Osteocyte (in vitro differentiated cells): ENCODE measurements at places on chromosomes 16 and 17. TPM values are rescaled to one million over a fixed set of nuclear protein-coding genes. Genes with fewer than 3 reads are reported as not detected.

DNA sequence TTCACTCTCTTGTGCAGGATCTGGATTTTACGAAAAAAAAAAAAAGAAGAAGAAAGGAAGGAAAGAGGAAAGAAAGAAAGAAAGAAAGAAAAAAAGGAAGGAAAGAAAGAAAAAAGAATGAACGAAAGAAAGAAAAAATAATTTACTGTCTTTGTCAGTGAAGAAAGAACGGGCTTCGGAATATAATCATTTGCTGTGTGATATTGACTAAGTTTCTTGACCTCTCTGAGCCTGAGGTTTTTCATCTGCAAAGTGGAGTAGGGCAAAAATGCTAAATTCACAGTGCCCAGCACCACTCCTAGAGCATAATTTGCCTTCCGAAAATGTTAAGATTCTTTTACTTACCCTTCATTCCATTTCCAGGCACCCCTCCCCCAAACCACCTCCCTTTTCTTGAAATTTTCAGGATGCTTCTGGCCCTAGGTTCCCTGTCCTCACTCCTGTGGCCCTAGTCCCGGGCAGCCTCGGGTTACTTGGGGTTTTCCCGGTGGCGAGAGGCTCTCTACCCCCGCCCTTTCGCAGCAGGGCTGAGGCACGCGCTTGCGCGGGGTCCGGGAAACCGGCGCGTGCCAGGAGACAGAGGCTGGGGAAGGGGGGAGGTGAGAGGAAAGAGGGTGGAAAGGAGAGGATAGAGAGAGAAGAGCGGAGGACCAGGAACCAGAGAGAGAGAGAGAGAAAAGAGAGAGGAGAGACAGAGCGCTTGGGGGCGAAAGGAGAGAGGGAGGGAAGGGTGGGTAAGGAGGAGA, at the start of gene CNTNAP1:
Gene CNTNAP1, plus strand, starts transcription at position 556 of the 746 bp plus-strand sequence. CDS start 299 bp downstream, outside the sequence.
- H3K4me3 ChIP-seq, result peak within 1 kb of the TSS; percentile 86
- H3K4me1 ChIP-seq, result peaks cover 46% of the 10 kb centered on the region
- peak within 1 kb of the TSS; percentile 95 for H3K27ac ChIP-seq
- H3K36me3 ChIP-seq, result peaks cover 16% of the 10 kb centered on the region
- DNase-seq, result peak; percentile 90

DNA sequence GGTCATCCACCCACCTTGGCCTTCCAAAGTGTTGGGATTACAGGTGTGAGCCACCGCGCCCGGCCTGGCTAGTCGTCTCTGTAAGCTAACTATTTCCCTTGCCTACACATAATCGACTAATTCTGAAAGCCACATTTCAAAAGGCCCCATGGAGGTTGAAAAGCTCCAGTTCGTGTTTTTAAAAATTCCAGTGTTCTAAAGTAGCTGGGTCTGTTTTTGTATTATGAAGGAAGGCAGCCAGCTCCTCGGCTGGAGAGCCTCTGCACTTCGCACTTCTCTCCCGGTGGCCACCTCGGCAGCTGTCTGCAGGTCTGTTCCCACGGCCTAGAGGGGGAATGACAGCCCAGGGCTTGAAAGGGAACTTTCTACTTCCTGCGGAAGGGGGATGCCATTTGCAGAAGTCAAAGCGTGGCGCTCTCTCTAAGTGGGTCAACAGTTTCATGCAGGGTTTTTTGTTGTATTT, 16.9 kb downstream of the HASPIN start:
- no peak overlapping the region for H3K4me3 ChIP-seq
- no peak overlapping the region for H3K27ac ChIP-seq
- H3K27me3 ChIP-seq, result peaks cover 4% of the 10 kb centered on the region

DNA sequence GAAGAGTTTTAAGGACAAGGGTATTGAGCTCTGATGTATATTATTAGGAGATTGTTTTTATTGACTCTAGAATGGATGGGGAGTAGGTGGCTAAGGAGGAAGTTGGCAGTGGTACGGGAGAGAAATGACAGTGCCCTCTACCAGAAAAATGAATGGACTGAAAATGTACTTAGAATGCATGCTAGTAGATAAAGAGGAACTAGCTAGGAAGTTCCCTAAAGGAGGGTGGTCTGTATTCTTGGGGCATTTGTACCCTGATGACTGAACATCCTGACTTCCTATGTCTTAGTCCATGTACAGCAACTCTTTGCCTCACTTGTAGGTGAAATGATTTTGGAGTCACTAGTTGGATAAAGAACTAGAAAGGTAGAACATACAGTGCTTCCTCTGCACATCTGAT, 581.5 kb upstream of the RBFOX1 start:
- H3K4me1 ChIP-seq, result no peaks in the 10 kb centered on the region
- no peak overlapping the region for H3K4me3 ChIP-seq
- no peaks in the 10 kb centered on the region for H3K27me3 ChIP-seq
- no peak for DNase-seq
- H3K36me3 ChIP-seq, result no peaks in the 10 kb centered on the region

DNA sequence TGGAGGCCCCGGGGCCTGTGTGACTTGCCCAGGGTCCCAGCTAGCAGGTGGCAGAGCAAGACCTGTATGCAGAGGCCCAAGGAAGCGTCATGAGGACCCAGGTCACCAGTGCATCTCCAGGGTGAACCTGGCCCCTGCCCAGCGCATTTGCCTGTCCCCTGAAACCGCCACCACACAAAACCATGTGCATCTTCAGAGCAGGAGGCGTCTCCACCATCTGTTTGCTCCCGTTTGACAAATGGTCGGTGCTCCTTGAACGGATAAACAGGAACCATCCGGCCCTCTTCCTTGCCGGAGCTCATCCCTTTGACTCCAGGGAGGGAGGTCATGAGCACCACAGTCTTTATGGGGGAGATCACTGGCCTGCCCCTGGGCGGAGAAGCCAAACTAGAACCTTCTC, 62.5 kb downstream of the JPH3 start:
- no peak overlapping the region for H3K27ac ChIP-seq
- H3K36me3 ChIP-seq, result no peaks in the 10 kb centered on the region
- no peak overlapping the region for H3K4me3 ChIP-seq
- H3K27me3 ChIP-seq, result peaks cover 24% of the 10 kb centered on the region
- DNase-seq, result no peak

GRCh38 chr17:82301916-82302567, 15.4 kb downstream of the CD7 start:
- H3K27ac ChIP-seq, result no peak overlapping the region
- H3K27me3 ChIP-seq, result peaks cover 4% of the 10 kb centered on the region
- no peaks in the 10 kb centered on the region for H3K36me3 ChIP-seq
- no peak for DNase-seq

DNA sequence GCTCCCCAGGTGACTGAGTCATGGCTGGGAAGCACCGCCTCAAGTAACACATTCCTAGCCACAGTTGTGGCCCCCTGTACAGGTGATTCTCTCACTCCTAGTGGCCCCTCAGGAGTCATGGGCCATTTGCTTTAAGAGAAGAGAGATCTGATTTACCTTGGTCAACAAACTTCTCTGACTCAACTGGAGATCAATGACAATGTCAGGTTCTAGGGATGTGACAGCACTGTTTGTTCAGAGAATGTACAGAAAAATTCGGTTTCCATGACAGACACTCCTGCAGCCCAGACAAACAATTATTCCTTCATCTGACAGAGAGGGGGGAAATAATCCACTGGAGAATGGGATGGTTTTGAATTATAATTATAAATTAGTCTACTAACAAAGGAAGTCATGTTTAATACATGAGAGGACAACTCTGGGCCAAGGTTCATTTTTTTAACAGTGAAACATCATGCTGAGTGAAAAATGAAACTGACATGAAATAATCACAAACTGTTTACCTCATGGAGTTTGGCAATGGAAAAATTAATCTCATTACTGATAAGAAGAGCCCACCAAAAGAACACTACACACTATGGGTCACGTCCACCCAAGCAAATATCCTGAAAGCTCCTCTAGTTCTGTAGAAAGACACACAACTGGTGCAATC, 9.7 kb downstream of the ERN1 start:
- H3K27ac ChIP-seq, result no peak overlapping the region
- peak; percentile 36 for DNase-seq
- H3K4me1 ChIP-seq, result peaks cover 11% of the 10 kb centered on the region

GRCh38 chr16:53031323-53031942, 21.3 kb downstream of the CHD9NB start:
- no peaks in the 10 kb centered on the region for H3K36me3 ChIP-seq
- no peak overlapping the region for H3K27ac ChIP-seq
- peaks cover 3% of the 10 kb centered on the region for H3K4me1 ChIP-seq
- H3K27me3 ChIP-seq, result peaks cover 19% of the 10 kb centered on the region
- no peak for DNase-seq
- H3K4me3 ChIP-seq, result no peak overlapping the region

The ARMC5 gene
- 12.3 and 12.8 TPM in 2 replicates for total RNA-seq

The NEUROD2 gene
- total RNA-seq, result not detected in 2 replicates

The SHCBP1 gene
- total RNA-seq, result 4.2 and 5.8 TPM in 2 replicates
